GM12864 (cell line): ENCODE measurements at places on chromosomes 3 and 15.
A peak's percentile ranks its signal among the peaks of the same experiment; 100 is the strongest.

- DNase-seq, result no peak
Measured at GRCh38 chr3:189084620-189085019, 87.2 kb upstream of the TPRG1 start.

GRCh38 chr3:23944007-23944783, 891 bp upstream of the NR1D2 start:
- no peak for DNase-seq

DNA sequence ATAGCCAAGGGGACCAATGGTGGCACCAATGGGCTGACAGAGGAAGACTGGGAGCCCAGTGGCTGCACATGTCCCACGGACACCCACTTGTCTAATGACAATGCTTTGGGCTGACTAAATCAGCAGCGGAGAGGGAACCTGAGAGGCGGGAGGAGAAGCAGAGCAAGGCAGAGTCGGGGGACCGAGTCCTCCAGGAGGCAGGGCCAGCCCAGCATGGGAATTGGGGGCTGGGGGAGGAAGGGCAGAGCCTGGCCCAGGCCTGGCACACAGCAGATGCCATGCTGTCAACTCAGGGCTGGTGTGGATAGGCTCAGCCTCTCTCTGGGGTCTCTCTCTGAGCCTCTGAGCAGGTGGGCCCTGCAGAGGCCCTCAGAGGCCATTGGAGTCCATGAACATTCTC, 78.4 kb upstream of the KLF13 start:
- no peak for DNase-seq

DNA sequence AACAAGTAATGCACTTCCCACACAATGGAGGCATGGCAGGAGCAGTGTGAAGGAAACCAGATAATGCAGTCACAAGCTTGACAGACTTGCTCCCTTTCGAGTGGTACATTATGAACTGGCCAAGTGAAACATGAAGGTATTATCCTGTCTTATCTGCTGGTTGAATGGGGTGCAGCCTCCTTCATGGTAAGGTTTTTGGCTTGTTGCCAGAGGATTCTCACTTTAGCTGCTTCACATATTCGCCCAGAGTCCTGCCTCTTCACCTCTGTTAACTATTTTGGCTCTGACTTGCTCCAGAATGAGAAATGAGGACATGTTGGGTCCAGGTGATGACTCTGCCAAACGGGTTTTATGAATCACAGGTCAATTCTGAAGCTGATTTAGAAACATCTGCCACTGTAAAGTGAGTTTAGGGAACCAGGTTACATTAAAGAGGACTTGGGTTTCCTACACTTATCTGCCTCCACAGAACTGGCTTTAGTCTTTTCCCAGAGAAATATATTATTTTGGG, 19.5 kb upstream of the CCDC39 start:
- DNase-seq, result no peak

- no peak for DNase-seq
Measured at GRCh38 chr3:133881492-133881891, 14.2 kb downstream of the RAB6B start.

DNA sequence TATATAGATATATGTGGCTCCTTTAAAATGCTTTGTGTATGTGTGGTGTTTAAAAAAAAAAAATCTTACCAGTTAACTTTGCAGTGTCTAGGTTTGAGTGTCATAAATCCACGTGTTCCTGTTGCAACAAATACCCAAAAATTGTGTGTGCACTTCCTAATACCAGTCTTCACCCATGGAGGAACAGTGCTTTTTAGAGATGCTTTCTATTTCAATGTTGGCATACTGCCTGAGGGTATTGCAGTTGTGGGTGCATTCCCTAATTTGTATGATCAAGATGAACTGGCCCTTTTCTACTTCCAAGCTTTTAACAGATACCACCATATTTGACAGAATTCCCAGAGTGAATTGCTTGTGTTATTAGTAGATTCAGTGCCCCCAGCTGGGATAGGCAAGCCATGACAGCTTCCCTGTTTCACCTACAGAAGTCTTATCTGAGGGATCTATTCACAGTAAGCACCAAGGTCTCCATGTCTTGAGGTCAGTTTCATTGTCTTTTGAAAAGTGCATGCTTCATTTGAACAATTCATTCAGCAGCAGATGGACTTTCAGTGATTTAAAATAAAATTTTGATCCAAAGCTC, 68.9 kb upstream of the GOLGA6B start:
- DNase-seq, result no peak

GRCh38 chr3:147756476-147756875, 347.3 kb downstream of the ZIC1 start:
- DNase-seq, result no peak

GRCh38 chr15:50182219-50183013, 420 bp downstream of the SLC27A2 start:
- no peak for DNase-seq

GRCh38 chr15:57025264-57025926, 107.0 kb downstream of the TCF12 start:
- no peak for DNase-seq

- DNase-seq, result no peak
Measured at GRCh38 chr15:96093063-96093462, 237.4 kb upstream of the NR2F2 start.

GRCh38 chr15:69760890-69761568, 308.4 kb downstream of the RPLP1 start:
- DNase-seq, result peak; percentile 76

GRCh38 chr15:99916668-99917223, 183.5 kb upstream of the LYSMD4 start:
- no peak for DNase-seq

- DNase-seq, result no peak
Measured at GRCh38 chr3:55556619-55557537, 69.8 kb upstream of the WNT5A start.

DNA sequence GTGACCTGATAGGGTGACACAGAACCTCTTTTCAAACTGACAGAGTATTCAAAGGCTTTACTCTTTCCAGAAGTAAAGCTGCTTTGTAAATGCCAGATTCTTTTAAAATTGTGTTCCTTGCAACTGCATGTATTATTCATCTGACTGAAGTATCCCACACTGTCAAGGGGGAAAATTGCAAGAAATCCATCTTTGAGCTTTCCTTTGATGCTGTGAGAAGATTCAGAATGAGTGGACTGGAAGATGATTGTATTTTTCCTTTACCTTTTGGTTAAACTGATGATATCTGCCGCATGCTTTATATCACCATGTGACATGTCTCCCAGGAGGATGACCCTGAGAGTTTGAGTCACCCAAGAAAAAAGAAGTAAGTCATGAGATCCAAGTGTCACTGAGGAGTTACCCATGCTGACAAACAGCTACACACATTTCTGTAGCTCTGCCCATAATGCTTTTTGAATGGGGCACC, 250.8 kb upstream of the CBLB start:
- DNase-seq, result no peak

DNA sequence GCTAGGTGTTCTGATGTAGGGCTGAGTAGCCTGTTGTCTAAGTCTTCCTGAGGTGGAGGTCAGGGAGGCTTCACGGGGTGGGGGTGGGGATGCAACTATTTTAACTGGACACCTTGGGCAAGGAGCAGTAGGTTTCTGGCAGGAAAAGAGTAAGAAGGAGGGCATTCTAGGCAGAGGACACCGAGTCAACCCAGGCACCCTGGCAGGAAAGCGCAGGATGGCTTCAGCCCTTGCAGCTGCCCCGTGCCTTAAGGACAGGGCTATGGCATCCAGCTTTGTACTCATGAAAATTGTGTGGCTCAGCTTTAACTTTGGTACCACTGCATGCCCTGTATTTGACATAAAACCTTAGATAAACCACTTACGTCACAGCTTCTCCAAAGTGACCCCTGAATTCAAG, 6.4 kb upstream of the FILIP1L start:
- DNase-seq, result no peak

- no peak for DNase-seq
Measured at GRCh38 chr3:48594417-48595049, 596 bp downstream of the COL7A1 start.

GRCh38 chr3:170499562-170500156, 81.0 kb downstream of the CLDN11 start:
- no peak for DNase-seq

DNA sequence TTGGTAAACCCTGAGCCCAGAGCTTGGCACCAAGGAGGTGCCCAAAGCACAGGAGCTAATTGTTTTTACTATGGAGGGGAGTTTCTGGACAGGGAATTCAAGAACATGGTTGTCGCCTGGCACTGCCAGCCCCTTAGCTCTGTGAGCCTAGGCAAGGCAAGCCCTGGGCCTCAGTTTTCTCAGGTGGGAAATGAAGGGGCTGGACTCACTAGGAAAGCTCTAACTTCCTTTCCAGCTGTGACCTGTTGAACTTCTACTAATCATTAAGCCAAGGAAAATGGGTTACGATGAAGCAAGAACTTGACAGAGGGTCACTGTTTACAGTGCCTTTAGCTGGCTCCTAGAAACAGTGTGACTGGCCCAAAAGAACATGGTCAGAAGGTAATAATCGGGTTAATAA, 277.2 kb downstream of the SHQ1 start:
- no peak for DNase-seq
